ENCODE measurements at places on chromosomes 4 and X.

DNA sequence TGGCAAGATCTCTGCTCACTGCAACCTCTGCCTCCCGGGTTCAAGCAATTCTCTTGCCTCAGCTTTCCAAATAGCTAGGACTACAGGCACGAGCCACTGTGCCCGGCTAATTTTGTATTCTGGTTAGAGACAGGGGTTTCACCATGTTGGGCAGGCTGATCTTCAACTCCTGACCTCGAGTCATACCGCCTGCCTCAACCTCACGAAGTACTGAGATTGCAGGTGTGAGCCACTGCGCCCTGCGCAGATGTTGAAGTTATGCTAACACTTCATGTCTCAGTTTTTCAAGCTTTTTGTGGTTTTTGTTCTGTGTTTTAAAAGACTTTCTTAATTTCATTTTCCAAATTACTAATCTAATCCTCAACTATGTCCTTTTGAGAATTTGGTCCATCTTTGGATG lies 154.4 kb upstream of the TLL1 start:
- no peak for DNase-seq

DNA sequence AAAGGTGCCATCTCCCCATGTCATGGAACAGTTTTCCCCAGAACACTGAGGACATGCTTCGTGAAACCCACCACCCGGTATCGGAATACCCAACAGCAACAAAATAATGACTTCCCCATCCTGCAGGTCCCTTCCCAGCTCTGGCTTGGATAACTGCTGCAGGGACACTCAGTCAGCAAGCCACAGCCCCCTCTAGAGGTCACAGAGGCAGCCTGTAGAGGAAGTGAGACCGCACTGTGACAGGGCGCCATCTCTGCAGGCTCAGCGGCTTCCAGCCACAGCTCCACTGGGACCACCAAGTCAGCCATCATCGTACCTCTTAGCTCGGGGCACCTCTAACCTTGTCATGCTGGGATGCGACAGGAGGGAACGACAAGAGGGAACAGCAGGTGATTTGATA lies 315.9 kb downstream of the LDB2 start:
- DNase-seq = no peak

GRCh38 chr4:105520819-105521790 lies 31.3 kb upstream of the ARHGEF38 start:
- DNase-seq = no peak

GRCh38 chrX:18210470-18210869 lies 10.2 kb downstream of the BEND2 start:
- DNase-seq = no peak

- no peak for DNase-seq
These were observed 330.7 kb upstream of the RASGEF1B start for GRCh38 chr4:81802285-81802846.

DNA sequence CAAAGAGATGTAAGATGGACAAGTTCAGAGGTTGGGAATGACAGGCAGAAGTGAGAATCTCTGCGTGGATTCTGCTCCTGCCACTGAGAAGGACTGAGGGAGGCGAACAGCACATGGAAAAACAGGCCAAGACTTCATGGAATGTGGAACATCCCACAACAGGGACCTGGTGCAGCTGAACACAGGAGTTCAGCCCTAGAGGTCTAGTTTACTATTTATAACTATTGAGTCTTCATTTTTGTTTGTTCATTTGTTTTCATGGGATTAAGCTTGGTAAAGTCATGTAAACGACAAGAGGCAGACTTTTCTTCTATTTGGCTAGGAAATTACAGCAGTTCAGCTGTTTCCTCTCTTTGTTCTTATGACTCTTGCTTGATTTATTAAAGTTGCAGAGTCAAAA lies 234.5 kb downstream of the MAML3 start:
- no peak for DNase-seq

GRCh38 chr4:47704693-47705325 lies 133.1 kb downstream of the CORIN start:
- DNase-seq = no peak

- no peak for DNase-seq
These were observed 118.5 kb upstream of the SHISA3 start for GRCh38 chr4:42278709-42279324.

DNA sequence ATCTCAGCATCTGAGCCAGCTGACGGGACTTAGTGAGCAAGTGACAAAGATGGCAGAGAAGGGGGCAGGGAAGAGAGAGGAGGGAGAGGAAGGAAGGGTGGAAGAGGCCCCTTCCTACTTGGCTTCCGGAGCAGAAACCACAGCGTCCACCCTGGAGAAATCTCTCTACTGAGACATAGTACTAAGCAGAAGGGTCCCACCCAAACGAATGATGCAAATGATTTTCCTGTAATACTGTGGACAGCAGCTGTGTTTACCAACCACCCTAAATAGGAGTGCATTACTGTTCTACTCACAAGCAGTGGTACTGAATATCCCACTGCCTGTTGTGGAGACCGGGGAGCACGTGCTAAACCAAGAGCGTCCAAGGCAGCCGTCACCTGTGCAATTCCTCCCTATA lies 29.4 kb downstream of the DTHD1 start:
- DNase-seq = no peak

DNA sequence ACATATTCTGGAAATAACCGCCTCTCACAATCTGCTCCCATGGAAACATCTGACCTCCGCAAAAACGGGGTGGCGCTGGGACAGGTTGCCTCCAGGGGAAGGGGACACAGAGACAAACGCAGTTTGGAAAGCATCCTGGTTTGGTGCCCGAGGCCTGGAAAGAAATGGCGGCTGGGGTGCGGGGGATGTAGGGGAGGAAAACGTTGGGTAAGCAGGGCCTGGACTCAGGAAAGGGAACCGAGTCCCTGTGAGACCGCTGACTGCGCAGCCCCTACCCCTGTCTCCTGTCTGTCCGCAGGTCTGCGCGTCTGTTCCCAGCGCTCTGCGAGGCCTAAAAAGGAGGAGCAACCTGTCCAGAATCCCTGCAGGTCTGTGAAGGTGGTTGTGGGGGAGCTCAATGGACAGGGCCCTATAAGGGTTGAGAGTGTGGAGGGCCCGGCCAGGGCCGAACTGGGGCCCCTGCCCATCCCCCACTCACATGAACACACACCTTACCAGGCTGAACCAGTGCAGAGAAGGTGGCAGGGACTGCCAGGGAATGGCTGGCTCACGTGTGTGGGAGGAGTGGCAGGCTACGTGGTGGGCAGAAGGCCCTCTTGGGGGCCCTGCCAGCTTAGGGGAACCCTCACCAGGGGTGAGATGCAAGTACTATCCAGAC lies 672 bp downstream of the TCEAL3 start:
- DNase-seq = no peak

DNA sequence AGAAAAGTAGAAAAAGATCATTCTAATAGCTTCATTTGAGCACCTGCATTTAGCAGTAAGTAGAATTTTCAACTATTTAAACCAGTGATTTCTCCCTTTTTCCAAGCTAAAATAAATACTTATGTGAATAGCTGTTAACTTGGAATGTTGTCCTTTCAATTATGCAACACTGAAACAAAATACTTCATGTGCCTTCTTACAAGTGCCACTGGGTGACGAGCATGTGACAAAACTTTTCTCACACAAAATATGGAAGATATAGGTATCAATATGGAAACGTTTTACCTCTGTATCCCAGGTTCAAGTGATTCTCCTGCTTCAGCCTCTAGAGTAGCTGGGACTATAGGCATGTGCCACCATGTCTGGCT lies 708.3 kb downstream of the STIM2 start:
- DNase-seq = no peak

DNA sequence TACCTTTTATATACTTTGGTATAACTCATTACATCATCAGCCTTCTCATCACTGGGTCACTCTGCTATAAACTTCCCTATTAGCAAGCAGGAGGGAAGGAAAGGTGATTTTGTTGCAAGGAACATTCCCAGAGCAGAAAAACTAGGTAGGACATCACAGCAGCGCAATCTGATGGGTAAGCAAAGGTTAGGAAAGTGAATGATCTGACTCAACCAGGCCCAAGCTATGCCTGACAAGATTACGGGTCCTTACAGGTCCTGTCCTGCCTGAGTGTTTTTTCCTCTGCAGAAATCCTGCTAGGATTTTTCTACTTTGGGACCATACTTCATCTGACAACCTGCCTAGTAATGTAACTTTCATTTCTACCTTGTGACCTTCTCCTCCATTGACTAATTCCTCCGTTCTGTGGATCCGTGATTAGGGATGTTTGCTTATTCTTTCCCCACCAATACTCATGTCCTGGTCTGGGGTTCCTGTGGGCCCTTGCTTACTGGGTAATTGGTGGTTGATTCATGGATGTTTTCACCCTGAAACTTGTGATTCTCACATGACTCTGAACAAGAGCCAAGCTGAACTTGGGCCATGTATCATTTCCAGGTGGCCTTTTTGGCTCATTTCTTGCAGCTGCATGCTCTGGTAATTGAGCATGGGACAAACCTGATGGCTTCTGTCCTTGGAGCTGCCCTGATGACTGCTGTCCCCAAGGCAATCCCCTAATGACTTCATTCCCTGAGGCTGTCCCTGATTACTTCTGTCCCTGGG lies 111.9 kb upstream of the KIT start:
- DNase-seq = no peak

GRCh38 chrX:70013466-70014381 lies 36.0 kb downstream of the AWAT2 start:
- DNase-seq = no peak

GRCh38 chr4:134313591-134313990 lies 112.0 kb upstream of the PABPC4L start:
- DNase-seq = no peak

Data from stimulated activated CD8-positive, alpha-beta memory T cell treated with anti-CD3 and anti-CD28 coated beads, Interleukin-15, amount 100 ng/mL, for 1 hour (primary cell).